ENCODE measurements at places on chromosomes 6 and 20.

DNA sequence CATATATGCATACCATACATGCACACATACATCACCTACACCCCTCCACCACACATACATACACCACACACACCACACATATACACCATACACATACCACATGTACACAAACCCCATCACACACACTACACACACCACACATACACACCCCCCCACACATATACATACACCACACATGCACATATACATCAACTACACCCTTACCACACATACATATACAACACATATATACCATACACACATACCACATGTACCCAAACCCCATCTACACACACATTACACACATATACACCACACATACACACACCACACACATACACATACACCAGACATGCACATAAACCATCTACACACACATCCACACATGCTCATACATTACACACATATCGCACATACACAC is 52.7 kb downstream of the DAAM2 start:
- DNase-seq, result no peak

DNA sequence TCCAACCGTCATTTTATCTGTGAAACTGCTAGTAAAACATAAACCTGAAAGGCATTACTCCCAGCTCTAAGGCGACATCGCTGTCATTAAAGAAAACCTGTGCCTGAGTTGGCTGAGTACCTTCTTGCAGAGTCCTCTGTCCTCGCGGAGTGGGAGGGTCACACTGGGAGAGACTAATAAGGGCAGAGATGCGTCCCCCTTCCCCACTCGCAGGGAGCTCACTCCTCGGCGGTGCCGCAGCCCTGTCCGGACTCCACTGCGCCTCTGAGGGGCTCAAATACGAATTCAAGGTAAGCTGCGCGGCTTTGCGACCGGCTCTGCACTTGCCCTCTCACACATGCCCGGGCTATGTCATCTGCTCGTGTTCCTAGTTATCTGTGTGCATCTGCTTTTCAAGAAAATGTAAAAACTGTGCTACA is at the start of gene COL19A1:
TSS of gene COL19A1 (plus strand) at position 206 of the 419 bp plus-strand sequence. CDS start 13,012 bp downstream, outside the sequence.
- DNase-seq, result peak; percentile 37

DNA sequence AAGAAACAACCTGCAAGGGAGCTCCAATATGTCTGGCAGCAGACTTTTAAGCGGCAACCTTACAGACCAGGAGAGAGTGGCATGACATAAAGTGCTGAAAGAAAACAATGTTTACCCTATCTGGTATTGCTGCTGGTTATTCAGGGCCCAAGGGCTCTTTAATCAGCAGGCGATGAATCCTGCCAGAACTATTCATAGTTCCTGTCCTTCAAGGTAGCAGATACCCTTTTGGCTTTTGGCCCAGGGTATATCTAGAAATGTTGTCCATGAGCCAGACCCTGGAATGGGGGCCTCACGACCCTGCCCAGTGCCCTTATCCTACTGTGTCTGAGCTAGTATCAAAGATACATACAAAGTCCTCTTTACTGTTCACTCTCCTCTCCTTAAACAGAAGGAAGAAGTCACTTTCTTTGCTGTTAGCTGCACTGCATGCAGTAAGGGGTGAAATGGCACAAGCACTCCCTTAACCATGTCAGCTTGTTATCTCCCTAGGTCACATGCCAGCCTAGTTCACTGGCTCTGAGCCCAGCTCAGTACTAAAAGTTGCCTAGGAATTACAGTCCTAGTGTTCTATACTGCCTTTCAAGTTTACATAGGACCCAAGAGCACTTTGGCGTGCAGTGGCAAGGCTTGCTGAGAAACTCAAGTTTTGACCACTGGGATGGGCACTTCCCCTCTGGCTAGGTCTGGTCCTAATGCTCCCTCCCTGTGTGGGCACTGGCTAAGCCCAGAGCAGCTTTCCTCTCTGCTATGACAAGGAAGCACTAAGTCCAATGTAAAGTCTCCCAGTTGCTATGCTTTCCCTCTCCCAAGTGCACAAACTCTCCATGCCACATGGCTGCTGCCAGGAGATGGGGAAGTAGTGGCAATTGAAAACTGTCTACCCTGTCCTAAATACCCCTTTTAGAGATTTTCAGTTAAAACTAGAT is 122.0 kb downstream of the HTR1B start:
- DNase-seq, result no peak

- no peak for DNase-seq
Measured at GRCh38 chr6:43972179-43972912, 154.9 kb downstream of the MRPL14 start.

DNA sequence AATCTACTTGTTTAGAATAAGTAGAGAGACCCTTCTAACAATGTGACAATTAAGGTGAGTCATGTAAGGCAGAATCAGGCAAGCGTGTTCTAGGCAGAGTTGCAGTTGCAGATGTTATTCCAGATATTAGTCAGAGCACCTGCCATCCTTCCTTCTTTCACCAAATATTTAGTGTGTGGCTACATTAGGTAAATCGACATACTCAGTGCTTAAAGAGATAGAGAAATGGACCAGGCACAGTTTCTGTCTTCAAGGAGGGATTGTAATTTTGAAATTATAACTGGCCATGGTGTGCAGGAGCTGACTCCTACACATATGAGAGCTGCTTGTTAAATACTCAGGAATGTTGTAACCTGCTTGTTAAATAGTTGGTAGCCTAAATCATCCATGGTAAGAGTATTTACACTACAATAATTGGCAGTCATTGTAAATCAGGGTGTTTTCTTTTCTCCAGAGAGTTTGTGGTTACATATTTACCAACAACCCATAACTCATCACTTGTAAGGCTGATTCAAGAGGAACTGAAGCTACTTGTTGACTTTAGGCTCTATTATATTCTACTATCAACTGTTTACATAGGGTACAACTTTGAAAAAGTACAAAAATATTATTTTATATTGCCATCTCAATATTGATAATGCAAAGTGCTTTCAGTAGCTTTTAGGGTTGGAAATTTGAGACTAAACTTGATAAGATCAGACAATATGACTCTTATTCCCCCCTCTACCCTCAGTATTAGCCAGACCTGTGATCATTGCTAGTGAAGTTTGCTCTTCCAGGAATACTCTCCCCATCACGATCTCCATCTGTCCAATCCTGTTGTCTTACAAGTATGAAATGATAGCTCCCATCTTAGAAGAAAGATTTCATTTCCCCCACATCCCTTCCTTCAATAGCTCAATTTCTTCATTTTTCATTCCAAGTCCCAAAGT is 607.1 kb downstream of the COL12A1 start:
- DNase-seq, result no peak

DNA sequence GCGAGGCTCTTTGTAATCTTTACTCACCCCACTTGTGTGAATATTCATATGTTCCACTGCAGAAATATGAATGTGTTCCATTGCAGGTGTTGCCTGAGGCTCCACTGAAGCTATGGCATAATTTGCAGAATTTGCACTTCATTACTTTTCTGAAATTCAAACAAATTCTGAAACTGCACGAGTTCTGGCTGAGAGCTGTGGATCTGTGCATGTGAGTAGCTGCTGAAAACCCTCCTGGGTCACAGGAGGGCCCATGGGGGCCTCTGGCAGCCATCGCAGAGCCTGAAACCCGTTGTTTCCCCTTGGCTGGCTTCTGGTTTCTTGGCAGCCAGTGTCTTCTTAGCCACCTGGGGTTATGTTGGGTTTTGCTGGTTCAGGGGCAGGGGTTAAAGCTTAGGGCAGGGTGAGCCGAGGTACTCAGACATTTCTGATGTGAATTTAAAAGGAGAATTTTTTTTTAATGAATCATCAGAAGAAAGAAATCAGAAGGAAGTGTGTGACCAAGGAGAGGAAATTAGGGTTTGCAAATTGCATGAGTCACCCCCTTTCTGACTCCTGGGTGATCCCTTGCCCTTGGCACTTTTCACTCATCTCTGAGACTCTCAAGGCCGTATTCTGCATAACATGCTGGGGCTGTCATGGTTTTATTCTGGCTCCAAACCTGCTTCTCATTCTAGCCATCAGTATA is 40.6 kb downstream of the TOX2 start:
- no peak for DNase-seq

GRCh38 chr6:49662892-49663261 is 26.2 kb upstream of the RHAG start:
- no peak for DNase-seq

DNA sequence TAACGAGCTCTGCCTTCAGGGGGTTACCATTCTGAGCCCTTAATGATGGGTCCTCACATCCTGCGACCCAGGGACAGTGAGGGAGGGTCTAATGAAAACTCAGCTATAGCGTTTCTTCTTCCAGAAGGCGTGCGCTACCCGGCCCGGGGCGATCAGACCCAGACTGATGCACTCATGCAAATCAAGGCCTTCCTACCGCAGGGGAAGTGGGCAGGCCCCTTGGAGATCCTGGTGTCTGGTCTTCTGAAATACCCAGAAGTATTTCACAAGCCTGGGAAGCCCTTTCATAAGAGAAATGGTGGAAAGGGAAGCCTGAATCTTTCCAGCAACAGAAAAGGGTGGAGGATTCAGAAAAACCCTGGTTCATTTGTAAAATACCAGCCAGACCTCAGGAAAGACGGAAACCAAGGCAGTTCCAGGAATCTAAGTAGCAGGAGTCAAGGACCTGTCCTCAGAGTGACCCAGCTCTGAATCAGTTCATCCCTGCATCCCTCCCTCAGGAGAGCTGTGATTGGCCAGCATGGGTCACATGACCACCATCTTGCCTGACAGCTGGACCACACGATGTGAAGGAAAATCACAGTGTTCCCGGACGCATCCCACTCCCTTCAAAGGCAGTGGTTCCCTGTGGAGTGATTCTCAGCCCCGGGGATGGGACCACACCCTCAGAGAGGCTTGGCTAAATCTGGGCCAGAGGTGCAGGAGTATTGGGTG is 12.7 kb downstream of the BFSP1 start:
- no peak for DNase-seq

GRCh38 chr6:13663986-13664385 is 47.6 kb downstream of the RANBP9 start:
- no peak for DNase-seq

DNA sequence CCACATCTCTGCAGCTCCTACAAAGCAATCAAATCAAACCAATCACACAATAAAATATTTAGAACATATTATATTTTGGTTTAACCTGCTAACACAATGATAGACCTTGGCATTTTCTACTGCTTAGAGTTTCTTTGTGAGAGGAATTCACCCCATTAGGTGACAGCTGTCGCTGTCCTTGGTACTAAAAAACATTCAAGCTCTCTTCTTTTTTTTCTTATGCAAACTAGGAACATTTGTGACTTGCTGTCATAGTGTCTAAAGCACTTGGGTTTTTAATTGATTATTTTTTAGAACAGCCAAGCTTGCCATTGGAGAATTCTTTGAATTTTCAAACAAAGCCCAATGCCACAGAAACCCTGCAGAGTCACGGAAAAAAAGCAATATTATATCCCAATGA is 46.4 kb downstream of the CNR1 start:
- no peak for DNase-seq

GRCh38 chr6:162706232-162706631 is 21.3 kb downstream of the PRKN start:
- DNase-seq, result peak; percentile 84

GRCh38 chr20:14449323-14449722 is 111.9 kb upstream of the FLRT3 start:
- no peak for DNase-seq

- no peak for DNase-seq
Measured at GRCh38 chr6:167791091-167791779, 35.5 kb upstream of the AFDN start.

DNA sequence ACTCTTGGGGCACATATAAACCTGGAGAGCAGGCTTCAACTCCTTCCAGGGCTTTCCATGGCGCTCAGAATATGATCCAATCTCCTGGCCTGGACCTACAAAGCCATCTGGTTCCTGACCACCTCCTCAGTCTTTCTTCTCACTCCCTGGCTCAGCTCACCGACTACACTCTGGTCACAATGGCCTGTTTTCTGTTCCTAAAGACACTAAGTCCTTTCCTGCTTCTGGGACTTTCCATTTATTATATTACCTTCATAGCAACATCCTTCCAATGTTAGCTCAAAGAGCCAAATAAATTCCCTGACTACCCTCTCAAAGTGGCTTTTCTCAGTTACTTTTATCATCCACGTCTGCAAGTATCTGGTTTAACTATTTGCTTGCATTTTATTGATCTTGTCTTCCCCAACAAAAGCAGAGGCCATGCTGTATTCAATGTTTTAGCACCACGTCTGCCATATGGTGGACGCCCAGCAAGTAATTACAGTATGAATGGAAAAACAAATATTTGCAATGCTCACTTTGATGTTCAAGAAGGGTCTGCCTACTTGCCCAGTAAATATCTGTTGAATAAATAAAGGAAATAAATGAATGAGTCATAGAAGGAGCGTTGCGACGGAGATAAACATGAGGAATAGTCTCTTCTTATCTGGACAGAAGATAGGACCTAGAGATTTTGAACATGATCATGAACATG is 328.4 kb downstream of the ESR1 start:
- DNase-seq, result no peak

DNA sequence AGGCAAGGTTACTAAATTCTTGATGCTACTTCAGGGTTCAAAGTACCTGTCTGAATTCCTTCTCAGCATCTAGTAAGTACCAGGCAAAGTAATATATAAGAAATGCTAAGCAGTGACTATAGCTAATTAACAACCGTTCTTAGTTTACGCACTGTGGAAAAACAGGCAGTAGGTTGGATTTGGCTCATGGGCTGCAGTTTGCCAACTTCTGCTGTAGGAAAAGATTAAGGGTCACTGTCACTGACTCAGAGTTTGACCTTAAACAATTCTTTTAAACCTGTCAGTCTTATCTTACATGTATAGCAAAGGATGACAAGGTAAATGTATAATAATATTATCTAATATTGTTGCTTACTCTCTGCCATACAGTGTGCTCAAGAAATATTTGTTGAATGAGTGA is 42.3 kb downstream of the CTNNBL1 start:
- no peak for DNase-seq

DNA sequence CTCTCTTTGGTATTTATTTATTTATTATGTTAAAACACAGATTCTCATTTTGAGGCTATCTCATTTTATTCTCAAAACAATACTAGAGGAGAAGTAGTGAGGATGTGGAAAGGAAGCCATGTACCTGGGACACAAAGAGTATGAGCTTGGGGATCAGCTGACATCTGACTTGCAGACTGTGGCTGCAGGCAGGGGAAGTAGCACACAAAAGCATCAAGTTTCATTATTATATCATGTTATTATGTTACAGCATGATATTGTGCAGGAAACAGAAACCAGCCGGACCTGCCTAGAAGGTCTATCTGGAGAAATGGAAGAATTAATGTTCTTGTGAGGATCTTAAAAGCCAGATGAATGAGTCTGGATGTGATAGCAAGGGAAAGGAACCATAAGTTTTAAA is 248.2 kb downstream of the KHDC1L start:
- DNase-seq, result no peak

DNA sequence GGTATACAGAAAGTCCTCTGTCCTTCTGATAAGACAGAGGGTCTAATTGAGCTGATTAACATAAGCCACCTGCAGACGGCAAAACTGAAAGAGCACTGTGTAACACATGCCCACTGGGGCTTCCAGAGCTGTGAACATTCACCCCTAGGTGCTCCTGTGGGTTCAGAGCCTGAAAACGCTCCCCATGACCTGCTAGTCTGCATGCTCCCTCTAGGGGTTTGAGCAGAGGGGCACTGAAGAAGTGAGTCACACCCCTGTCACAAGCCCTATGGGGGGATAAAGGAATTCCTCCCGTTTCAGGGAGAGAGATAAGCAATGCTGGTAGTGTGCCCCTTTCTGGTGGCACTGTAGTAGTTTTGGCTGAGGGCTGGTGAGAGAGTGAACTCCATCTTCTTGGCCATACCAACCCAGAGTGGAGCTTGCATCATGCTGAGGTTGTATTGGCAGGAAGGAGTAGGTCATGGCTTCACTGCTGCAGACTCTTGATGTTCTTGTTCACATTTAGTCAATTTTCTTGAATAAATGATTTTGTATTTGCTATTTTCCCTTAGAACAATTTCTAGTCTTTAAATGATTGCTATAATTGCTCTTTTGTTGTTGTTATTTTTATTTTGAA is 637.5 kb upstream of the MAN1A1 start:
- DNase-seq, result no peak

Data from DMS 273 treated with DMSO at 0.1 percent for 48 hours (cell line).